ENCODE measurements at places on chromosomes 1 and 21.

DNA sequence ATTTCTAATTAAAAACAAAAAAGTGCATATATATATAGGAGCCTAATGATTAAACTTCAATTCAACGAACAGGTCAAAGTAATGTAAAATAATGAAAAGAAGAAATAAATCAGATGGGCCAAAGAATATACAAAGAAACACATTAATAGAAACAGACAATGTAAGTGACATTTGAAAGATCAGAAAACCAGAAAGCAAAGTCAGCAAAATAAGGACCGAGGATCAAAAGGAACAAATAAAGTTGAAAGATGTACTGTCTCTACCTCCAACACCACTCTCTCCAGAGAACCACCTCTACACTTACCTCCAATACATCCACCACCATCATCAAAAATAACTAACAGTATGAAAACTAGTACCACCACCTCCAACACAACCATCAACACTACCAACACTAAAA, 1226.3 kb upstream of the NCAM2 start:
- no peaks in the 10 kb centered on the region for H3K27me3 ChIP-seq
- no peak overlapping the region for H3K4me3 ChIP-seq
- no peaks in the 10 kb centered on the region for H3K4me1 ChIP-seq
- no peak for DNase-seq

DNA sequence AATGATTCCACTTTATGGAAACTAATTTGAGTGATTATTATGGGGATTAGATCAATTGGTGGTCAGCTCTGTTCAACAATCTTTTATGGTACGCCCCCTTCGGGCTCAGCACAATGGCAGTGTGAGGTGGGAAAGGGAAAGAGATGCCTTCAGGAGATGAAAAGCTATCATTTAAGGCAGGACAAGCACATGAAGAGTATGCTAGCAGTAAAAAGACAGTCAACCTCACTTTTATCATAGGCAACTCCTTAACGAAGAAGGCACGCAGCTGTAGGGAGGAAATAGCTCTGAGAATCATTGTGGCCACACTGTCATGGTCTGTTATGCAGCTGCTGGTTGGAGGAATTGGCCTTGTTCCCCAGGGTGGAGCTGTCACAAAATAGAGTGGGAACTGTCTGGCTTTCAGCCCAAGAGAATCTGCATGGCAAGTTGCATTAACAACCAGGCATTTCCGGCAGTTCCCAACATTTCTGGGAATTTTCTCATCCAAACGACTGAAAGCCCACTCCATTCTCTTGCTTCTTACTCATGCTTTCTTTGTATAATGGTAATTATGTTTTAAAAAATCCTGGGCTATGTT, 54.4 kb upstream of the BCL10 start:
- H3K27ac ChIP-seq = no peak overlapping the region
- no peak for DNase-seq
- no peak overlapping the region for H3K4me3 ChIP-seq
- H3K27me3 ChIP-seq = no peaks in the 10 kb centered on the region

GRCh38 chr1:233518344-233518743, 95.6 kb upstream of the KCNK1 start:
- H3K27ac ChIP-seq = no peak overlapping the region
- H3K4me3 ChIP-seq = no peak overlapping the region
- no peaks in the 10 kb centered on the region for H3K36me3 ChIP-seq
- H3K27me3 ChIP-seq = no peaks in the 10 kb centered on the region

DNA sequence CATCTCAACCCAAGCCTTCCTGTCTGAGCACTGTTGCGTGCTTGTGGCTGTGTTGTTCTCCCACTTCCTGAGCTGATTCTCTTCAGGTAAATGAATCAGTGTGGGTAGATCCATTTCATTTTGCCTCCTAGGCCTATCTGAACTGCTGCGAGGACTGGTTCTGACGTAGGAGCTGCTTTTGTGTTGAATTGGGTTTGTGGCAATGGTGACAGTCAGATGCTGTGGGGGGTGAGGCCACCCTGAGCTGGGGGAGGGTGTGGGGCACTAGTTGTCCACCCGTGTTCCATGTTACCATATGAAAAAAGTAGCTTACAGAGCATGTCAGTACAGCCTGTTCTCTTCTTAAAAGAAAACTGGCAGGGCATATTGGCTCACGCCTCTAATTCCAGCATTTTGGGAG, 81.5 kb downstream of the MRPS6 start:
- H3K36me3 ChIP-seq = no peaks in the 10 kb centered on the region
- no peak overlapping the region for H3K4me3 ChIP-seq
- H3K27me3 ChIP-seq = no peaks in the 10 kb centered on the region
- H3K4me1 ChIP-seq = no peaks in the 10 kb centered on the region
- DNase-seq = no peak

DNA sequence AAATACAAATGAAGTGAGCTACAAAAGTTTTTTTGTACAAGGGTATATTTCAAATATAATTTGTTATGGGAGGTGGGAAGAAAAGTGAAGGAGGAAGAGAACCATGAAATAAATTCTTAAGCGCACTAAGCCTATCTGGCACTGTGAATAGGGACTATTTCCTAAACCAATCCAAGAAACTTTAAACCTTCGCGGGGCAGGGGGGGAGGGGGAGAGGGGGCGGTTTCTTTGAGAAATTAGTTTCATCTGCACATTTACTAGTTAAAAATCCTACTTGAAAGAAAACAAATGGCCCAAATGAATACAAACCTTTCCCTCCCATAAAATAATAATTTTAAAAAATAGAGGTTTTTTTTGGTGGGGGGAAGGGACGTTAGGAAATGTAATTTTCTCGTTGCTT, 364 bp downstream of the GOLPH3L start:
- peak overlapping the region; percentile 70 for H3K27ac ChIP-seq
- peaks cover 11% of the 10 kb centered on the region for H3K36me3 ChIP-seq
- no peak for DNase-seq

GRCh38 chr1:93871366-93871765, 7.6 kb downstream of the DNTTIP2 start:
- H3K27me3 ChIP-seq = no peaks in the 10 kb centered on the region
- no peak overlapping the region for H3K4me3 ChIP-seq
- H3K4me1 ChIP-seq = peaks cover 9% of the 10 kb centered on the region
- H3K27ac ChIP-seq = no peak overlapping the region
- no peak for DNase-seq

DNA sequence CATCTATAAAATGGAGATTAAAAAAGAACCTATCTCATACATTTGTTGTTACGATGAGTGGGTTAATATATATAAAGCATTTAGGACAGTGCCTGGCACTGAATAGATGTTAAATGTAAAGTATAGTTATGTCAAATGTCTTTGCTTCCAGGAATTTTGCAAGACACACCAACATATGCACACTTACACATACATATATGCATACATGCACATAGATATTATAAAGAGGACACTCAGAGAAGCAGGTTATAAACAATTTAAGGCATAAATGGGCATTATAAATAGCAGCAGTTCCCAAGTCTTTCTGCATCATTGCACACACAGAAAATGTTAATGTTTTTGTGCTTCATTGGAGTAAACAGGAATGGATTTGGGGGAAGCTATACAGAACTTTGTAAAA, 13.3 kb downstream of the CYP4X1 start:
- H3K4me3 ChIP-seq = no peak overlapping the region
- H3K4me1 ChIP-seq = no peaks in the 10 kb centered on the region
- H3K27me3 ChIP-seq = no peaks in the 10 kb centered on the region
- DNase-seq = no peak
